Fibroblast of skin of scalp (primary cell): ENCODE measurements at places on chromosomes 6 and 20.

DNA sequence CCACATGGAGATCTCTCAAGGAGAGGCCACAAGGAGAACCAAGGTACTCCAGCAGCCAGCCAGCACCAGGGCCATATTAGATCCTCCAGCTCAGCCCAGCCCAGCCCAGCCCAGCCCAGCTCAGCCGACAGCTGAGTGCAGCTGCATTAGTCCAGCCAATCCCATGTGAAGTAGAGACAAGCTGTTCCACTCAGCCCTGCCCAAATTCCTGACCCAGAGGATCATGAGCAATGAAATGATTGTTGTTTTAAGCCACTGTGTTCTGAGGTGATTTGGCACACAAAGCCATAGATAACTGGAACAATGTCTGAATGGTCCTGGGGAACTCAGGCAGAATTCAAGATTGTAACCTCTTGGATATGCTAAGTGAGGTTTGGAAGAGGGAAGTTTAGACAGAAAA, 59.5 kb upstream of the BMP2 start:
- peak; percentile 59 for DNase-seq

GRCh38 chr6:36848658-36849441, 9.6 kb upstream of the CPNE5 start:
- DNase-seq: no peak

DNA sequence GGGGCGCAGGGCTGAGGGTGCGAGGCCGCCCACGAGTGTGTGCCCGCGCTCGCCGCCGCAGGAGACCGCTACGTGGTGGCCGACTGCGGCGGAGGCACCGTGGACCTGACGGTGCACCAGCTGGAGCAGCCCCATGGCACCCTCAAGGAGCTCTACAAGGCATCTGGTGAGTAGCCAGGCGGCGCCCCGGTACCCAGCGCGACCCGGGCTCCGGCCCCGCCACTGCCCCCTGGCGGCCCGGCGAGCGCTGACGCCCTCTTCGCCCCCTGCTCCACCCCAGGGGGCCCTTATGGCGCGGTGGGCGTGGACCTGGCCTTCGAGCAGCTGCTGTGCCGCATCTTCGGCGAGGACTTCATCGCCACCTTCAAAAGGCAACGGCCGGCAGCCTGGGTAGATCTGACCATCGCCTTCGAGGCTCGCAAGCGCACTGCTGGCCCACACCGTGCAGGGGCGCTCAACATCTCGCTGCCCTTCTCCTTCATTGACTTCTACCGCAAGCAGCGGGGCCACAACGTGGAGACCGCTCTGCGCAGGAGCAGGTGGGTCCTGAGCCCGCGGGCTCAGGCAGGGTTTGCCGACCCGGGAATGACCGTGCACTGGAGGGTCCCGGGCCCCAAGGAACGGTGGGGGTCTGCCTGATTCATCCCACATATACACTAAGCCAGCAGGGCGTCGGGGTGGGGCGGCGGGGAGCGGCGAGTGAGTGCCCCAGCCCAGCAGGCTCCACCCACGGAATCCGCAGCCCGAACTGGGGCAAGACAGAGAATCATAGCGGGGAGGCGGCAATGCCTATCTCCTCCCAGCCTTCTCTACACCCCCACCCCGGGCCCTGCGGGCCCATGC, 17.4 kb downstream of the HSPA12B start:
- DNase-seq: no peak

- peak; percentile 58 for DNase-seq
These were observed 25.8 kb upstream of the MTRF1L start for GRCh38 chr6:153028286-153028685.

DNA sequence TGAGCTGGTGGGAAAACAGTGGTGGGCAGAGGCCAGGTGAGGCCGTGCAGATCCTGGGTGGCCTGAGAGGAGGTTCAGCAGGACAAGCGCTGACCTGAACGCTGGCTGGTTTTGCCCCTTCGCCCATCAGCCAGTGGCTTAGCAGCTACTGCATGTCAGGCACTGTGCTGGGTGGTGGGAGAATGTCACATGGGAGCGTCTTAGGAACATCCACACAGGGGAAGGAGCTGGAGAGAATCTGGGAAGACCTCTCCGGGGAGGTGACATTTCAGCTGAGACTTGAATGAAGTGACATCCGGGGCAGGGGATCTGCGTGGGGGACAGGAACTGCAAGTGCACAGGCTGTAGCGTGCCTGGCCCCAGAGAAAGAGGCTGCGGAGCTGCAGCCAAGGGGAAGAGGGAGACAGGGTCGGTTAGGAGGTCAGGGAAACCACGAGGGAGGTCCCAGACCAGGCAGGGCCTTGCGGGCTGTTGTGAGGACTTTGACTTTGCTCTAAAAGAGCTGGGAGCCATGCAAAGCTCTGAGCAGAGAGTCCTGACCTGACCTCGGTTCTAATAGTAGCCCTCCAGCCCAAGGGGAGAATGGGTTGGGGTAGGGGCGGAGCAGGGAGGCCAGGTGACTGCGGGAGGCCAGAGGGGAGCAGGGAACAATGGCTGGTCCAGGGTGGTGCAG, 156.8 kb upstream of the PTPN1 start:
- DNase-seq: no peak
